ENCODE measurements at places on chromosomes 3 and 15.

- no peak for DNase-seq
Observed at GRCh38 chr3:12898965-12899755, 57.8 kb upstream of the RPL32 start.

- DNase-seq = no peak
Observed at GRCh38 chr3:88117683-88118082, 32.1 kb upstream of the C3orf38 start.

DNA sequence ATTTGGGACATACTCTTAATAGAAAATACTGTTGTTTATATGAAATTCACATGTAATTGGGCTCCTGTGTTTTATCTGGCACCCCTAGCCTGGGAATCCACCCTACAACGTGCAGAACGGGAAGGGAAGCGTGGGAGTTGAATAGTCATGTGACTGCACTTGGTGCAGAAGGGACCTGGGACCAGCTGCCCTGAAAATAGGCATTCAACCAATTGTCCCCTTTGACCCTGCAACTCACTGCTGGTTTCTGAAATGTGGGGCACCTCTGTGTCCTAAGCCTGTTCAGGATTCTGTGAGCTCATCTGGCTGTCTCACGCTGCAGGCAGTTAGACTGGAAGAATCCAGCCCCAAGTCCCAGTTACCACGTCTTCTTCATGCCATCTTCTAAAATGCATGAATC is 79.7 kb downstream of the CACNA2D3 start:
- DNase-seq = no peak

- DNase-seq = no peak
Observed at GRCh38 chr15:49830391-49830790, 209.5 kb downstream of the DTWD1 start.

- peak; percentile 98 for DNase-seq
Observed at GRCh38 chr15:73956743-73957135, 30.5 kb downstream of the LOXL1 start.

GRCh38 chr3:43028678-43029490 is 49.8 kb downstream of the GASK1A start:
- DNase-seq = peak; percentile 19

- DNase-seq = no peak
Observed at GRCh38 chr3:31911643-31912042, 69.4 kb downstream of the OSBPL10 start.

DNA sequence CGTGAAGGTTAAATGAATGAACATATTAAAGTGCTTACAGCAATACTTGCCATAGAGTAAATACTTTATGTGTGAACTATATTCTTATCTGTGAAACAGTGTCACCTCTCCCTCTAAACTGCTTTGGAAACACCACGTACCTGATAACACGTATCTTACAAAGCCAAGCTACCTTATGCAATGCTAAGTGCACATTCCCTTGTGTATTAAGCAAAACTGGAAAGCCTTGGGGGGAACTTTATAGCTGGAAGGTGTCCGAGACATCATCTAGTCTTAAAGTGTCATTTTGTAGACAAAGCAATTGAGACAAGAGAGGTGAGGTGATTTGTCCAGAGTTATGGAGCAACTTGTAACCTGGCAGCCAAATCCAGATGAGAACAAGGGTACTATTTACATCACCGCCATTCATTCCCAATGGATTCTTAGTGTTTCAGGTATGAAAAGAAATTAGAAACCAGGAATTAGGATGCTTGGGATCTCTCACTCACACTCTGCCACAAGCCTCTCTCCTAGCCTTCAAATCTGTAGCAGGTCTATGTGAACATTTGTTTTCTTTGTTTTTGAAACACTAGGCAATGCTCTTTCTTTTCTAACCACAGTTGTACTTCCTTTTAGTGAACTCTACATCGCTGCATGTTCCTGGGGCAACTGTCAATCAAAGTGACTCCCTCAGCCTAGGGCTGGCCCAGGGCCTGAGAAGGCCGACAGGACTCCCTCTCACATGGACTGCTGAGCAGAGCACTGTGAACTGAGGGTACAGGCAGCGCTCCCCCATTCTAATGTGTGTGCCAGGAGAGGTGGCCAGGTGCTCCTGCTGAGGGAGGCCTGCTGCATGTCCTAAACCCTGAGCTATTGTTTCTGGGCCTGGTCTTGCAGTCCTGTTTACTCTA is 13.9 kb upstream of the MGLL start:
- DNase-seq = no peak

DNA sequence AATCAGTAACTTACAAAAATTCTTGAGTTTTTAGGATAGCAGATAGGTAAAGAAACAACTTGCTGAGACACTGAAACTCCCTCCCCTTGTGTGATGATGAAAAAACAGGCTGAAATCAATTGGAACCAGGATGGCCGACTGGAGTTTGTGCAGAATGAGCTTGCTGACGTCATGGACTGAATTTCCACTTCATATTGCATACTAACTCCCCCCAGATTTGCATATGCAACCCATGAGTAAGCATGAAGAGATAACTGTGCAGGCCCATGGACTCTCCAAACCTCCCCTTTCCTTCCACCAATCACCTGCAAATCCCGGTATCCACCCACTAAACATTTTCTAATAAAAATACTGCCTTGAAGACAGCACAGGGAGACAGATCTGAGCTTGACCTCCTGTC is 82.0 kb upstream of the SCN5A start:
- DNase-seq = no peak

- DNase-seq = no peak
Observed at GRCh38 chr3:171598990-171599389, 138.8 kb upstream of the TNIK start.

- peak; percentile 88 for DNase-seq
Observed at GRCh38 chr15:70701891-70702568, 61.3 kb downstream of the UACA start.

- DNase-seq = no peak
Observed at GRCh38 chr15:101827257-101827656, 15.3 kb downstream of the OR4F15 start.

- peak; percentile 44 for DNase-seq
Observed at GRCh38 chr3:159994182-159994581, 5.5 kb downstream of the IL12A start.

GRCh38 chr3:127002195-127003174 is 19.6 kb downstream of the PLXNA1 start:
- DNase-seq = no peak

- DNase-seq = peak; percentile 28
Observed at GRCh38 chr3:169062501-169062900, 601.0 kb downstream of the MECOM start.

GRCh38 chr3:108376026-108376425 is 79.7 kb downstream of the HHLA2 start:
- DNase-seq = no peak

DNA sequence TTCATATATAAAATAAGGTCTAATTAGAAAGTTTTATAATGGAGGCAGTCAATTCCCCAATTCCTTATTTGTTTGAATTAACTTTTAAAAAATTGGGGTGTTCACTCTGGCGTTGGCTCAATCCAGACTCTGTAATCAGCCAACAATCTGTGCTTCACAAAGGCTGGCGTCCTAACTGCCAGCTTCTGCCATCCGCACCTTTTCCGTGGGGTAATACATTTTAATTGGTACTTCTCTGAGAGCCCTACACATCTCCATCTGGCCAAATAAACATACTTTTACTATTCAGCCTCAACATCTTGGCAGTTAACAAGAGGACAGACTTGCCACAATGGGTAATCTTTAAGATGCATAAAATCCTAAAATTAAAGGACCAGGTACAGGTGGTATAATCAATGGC is 125.2 kb upstream of the CCNL1 start:
- DNase-seq = no peak

DNA sequence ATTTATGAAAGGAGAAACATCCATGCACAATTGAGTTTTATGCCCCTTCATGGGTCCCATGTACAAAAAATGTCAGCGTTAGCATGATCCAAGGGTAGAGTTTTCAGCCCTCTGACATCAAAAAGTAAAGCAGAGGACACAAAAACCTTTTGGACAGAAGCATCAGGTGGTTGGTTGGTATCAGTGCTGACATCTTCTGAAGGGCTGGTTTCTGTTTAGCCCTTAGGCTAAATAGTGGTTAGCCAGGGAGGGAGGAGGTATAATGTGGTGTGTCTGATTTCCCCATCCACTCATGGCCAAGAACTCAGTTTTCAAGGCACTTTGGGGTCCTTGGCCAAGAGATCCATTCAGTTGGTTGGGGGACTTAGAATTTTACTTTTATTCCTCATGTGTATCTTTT is 16.5 kb downstream of the CCDC66 start:
- no peak for DNase-seq

DNA sequence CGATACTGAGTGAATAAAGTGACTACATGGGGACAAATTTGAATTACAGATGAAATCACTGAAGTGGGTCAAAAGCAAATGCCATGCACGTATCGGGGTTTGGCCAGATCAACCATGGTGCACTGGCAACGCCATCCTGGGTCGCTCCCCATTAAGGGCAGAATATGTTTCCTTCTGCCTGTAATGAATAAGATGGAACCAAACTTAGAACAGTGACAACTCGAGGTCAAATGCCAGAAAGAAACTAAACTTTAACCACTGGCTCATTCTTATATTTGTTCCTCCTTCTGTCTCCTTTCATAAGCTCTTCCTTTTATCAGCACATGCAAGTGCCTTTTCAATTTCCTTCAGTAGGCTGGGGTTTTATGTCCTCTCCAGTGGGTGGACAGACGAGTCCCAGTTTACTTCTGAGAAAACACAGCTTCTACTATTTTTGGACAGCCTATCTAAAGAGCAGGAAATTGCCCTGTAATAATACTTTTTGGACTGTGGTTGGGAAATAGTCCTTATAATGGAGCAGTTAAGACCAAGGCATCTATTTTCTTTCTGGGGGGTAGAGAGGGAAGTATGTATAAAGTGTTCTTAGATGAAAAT is 61.4 kb downstream of the WHAMM start:
- no peak for DNase-seq

- DNase-seq = peak; percentile 44
Observed at GRCh38 chr3:100113723-100114412, 433 bp downstream of the FILIP1L start.

Data from PC-3 (cell line).